ENCODE measurements at places on chromosomes 6 and 20. TPM values are rescaled to one million over a fixed set of nuclear protein-coding genes. Genes with fewer than 3 reads are reported as not detected.

FAM83C gene
- not detected for total RNA-seq

PROCR gene
- total RNA-seq: 1.7 TPM

HLA-DMA gene
- 20.2 TPM for total RNA-seq

CEP162 gene
- 5.6 TPM for total RNA-seq

NKX2-4 gene
- not detected for total RNA-seq

ZNF391 gene
- 3.9 TPM for total RNA-seq

GPLD1 gene
- 0.51 TPM for total RNA-seq

BCAS1 gene
- not detected for total RNA-seq

NHSL1 gene
- total RNA-seq: 1.6 TPM

STMND1 gene
- not detected for total RNA-seq

HAO1 gene
- not detected for total RNA-seq

CRYBG1 gene
- 37.4 TPM for total RNA-seq

NKX2-2 gene
- total RNA-seq: not detected

MCCD1 gene
- total RNA-seq: not detected

SNX21 gene
- total RNA-seq: 1.8 TPM

PAX1 gene
- total RNA-seq: not detected

DAAM2 gene
- total RNA-seq: not detected

HSF2 gene
- total RNA-seq: 15.1 TPM

MAP7 gene
- 1.4 TPM for total RNA-seq

CD164 gene
- 215 TPM for total RNA-seq

GRCh38 chr6:31474871-31475286 lies 23.1 kb upstream of the MICB start:
- no peak for DNase-seq

DNA sequence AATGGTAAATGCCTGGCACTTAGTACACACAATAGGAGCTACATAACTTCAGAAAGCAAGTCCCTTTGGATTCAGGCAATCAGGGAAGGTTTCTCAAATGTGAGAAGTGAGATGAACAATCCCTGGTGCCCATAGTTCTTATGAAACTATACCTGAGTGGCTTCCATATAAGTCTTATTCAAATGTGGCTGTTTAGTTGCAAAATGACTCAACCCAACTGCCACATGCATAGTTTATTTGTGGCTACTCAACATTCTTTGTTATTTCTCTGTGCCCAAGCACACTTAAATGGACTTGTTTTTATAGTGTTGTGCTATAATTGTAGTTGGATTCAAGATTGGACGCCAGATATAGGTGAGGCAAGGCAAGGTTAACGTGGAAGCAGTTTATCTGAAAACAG lies 93.7 kb upstream of the ATXN1 start:
- DNase-seq: no peak

- no peak for DNase-seq
These were observed 71.2 kb upstream of the NAA20 start for GRCh38 chr20:19945732-19946670.

- no peak for DNase-seq
These were observed 1.3 kb downstream of the BTBD3 start for GRCh38 chr20:11918981-11919380.

GRCh38 chr20:50398821-50399554 lies 111.2 kb upstream of the PTPN1 start:
- no peak for DNase-seq

DNA sequence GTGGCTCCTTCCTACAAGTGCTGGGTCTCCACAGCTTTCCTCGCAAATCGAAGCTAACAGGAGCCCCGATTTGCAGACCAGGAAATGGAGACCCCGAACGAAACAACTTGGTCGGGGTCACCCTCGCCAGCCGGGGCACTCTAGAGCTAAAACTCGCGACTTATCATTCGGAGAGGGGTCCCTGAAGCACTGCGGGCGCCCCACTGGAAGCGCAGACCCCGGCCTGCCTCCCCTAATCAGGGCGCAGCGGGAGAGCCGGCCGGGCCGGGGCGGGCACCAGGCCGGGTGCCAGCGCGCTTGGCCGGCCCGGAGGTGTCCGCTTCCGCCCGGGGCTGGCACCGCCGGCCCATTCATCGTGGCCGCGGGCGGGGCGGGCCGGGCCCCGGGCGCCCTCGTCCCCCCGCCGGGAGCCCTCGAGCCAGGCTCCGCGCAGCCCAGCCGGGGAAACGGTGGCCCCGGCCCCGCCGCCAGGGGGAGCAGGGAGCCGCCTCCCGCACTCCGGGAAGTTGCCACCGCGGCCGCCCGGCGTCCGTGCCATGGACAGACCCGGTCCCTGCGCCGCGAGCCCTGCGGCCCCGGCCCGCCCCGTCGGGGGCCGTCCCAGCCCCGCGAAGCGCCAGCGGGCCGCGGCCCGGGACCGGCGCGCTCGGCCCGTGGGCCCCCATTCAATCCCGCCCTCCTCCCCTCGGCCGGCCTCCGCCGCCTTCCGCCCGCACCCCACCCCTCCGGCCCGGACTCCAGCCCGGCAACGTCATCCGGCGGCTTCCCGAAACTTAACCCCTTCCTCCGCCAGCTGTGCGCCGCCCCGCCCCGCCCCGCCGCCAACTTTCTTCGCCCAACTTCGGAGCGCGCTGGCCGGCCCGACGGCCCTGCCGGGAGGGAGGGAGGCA lies 961 bp downstream of the RRBP1 start:
- DNase-seq: peak; percentile 84

GRCh38 chr20:1305712-1306111 lies 23.2 kb downstream of the SDCBP2 start:
- no peak for DNase-seq

DNA sequence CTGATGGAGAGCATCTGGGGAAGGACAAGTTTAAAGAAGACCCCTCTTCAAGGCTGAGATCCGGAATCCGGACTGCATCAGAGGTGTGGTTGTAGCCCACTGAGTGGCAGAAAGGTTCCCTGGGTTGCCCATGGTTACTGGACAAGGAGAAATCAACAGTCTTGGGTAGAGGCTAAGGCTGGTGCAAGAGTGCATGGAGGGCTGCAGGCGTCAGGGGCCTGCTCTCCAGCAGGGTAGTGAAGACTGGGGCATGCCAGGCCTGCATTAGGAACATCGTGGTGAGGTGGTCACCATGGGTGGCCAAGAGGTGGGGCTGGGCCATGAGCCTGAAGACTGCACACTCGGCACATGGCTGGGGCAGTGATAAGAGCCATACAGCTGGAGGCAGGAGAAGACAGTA lies 91.2 kb downstream of the RNF182 start:
- DNase-seq: no peak

DNA sequence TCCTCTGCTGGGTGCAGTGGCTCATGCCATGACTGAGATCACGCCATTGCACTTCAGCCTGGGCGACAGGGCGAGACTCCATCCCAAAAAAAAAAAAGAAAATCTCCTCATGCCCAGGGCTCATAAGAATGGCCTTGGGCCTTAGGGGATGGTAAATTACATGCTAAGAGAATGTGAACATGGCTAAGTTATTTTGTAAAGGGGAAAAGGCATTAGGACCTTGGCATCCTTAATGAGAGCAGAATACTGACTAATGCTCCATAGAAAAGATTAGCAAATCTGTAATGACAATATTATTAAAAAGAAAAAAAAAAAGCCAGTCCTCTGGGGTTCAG lies 12.6 kb upstream of the SHLD1 start:
- DNase-seq: no peak

DNA sequence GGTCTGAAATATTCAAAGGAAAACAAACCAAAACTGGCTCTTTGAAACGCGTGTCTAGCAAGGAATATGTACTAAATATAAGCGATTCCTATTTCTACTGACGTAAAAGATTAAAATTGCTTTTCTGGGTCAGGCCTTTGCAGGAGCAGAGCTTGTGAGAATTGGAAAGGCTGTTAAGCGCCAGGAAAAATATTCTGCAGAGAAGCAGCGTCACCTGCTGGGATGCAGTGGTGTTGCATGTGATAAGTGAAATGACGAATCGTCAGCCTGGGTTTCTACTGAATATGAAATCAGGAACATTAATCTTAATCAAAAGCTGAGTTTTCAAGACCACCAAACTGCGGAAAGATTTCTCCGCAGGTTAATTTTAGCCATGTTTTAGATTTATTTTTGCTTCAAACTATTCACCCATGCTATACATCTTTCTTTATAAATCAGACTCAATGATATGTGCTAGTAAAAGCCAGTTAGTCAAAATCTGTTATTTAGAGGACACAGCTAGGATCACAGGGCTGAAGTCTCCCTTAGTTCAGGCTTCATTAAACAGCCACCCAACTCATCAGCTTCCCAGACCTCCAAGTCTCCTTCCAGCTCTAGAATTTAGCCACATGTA lies 67.4 kb downstream of the ALDH8A1 start:
- DNase-seq: peak; percentile 23

GRCh38 chr6:96015518-96016333 lies at the start of gene FUT9:
Gene FUT9 (plus strand): TSS chr6:96015974. CDS start chr6:96203156, 187,182 bp downstream.
- DNase-seq: no peak

DNA sequence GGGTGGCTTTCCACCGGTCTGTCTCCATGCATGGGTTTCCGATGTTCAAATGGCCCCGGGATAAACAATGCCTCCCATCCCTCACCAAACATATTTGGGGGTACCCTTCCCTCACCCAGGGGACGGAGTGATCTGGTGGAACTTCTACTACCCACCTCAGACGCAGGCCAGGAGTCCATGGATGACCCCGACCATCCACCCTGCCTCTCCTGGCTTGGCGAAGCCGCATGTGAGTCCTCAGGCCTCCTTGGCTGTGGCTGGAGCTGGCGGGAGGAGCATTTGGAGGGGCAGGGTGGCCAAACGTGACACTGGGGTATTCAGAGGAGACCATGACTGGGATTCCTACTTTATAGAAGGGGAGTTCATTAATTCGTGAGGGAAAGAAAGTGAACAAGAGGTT lies 45.9 kb upstream of the FRMD1 start:
- no peak for DNase-seq

- DNase-seq: no peak
These were observed 188.2 kb downstream of the ERMARD start for GRCh38 chr6:169939554-169940164.

DNA sequence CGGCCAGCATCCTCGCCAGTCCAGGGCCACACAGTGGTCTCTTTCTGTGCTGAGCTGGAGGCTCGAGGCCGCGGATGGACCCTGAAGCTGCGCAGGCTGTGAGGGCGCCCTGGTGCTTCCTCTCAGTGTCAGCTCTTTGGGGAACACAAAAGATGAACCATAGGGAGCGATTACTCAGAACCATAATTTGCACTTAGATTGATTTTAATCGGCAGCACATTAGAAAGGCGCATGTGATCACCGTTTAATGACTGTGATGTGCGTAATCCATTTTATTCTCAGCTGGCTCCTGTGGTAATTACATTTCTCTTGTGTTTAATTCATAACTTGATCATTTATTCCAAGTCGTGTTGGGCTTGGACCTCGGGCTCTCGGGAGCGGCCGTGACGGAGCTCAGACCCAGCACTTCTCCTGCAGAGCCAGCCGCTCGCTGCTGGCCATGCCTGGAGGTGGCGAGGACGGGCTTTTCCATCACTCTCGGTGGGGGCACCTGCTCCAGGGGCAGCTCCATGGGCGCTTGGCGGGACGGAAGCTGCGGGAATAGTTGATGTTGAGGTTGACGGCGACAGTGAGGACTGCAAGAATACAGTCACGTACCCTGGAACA lies 25.6 kb upstream of the NTSR1 start:
- no peak for DNase-seq

- DNase-seq: peak; percentile 70
These were observed 57.2 kb upstream of the ARHGAP18 start for GRCh38 chr6:129766959-129767728.

- DNase-seq: no peak
These were observed 288.8 kb downstream of the CDC5L start for GRCh38 chr6:44676246-44676790.

DNA sequence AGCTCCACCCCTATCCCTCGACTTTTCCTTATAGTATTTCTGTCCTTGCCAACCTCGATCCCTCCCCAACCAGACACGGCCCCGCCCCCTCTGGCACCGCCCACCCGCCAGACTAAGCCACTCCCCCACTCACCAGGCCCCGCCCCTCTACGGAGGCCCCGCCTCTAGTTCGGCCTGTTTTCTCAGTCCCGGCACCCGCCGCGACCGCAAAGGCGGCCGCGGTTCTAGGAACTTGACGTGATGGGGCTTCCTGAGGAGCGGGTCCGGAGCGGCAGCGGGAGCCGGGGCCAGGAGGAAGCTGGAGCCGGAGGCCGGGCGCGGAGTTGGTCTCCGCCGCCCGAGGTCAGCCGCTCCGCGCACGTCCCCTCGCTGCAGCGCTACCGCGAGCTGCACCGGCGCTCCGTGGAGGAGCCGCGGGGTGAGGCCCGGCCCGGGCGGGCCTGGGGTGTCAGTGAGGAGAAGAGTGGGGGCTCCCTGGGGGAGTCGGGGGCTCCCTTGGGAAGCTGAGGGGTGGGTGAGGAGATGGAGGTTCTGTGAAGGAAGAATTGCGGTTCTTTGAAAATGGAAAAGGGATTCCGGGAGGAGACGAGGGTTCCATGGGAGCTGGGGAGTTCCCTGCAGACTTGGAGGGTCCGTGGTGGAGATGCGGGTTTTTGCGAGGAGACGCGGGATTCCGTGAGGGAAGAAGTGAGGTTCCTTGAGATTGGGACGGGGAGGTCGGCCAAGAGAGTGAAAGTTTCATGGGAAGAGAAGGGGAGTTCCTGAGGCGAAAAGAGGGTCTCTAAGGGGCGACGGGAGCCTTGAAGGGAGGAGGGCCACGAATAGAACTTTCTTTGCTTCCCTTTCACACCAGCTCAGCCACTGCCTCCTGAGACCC lies at the start of gene ACSS2:
ACSS2 (plus strand) TSS at position 207 of the 877 bp plus-strand sequence; CDS start at position 241, 34 bp downstream.
- no peak for DNase-seq

- DNase-seq: no peak
These were observed 170.3 kb downstream of the CD109 start for GRCh38 chr6:73866305-73866704.

GRCh38 chr6:35602133-35602946 lies 86.4 kb downstream of the FKBP5 start:
- DNase-seq: no peak

GRCh38 chr6:110674096-110674495 lies 141.2 kb downstream of the CDK19 start:
- DNase-seq: no peak

DNA sequence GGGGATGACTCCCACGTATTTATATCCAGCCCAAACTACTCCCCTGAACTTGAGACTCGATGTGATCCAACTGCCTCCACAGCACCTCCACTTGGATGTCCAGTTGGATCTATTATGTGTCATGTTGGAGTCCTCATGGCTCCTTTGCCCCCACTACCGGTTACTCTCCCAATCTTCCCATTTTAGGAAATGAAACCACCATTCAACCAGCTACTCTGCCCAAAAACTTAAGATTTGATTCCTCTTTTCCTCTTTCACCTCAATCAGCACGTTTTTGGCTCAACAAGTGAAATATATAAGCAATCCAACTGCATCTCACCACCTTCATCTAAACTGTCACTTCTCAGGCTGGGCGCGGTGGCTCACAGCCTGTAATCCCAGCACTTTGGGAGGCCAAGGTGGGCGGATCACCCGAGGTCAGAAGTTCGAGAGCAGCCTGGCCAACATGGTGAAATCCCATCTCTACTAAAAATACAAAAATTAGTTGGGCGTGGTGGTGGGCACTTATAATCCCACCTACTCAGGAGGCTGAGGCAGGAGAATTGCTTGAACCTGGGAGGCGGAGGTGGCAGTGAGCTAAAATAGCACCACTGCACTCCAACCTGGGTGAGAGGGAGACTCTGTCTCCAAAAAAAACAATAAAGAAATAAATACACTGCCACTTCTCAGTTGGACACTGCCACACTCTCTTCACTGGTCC lies 3.4 kb downstream of the AHCY start:
- DNase-seq: no peak

GRCh38 chr20:62697468-62697912 lies 11.1 kb upstream of the NTSR1 start:
- no peak for DNase-seq
